ENCODE measurements at places on chromosomes 5 and 9. TPM values are rescaled to one million over a fixed set of nuclear protein-coding genes. Genes with fewer than 3 reads are reported as not detected.

PCDHA10 gene
- polyA plus RNA-seq = 0.95 TPM

HAVCR1 gene
- 3.1 TPM for polyA plus RNA-seq

TAS2R1 gene
- 1.1 TPM for polyA plus RNA-seq

SPATA31A3 gene
- 5.9 TPM for polyA plus RNA-seq

STKLD1 gene
- polyA plus RNA-seq = 33.1 TPM

SOX30 gene
- polyA plus RNA-seq = 197 TPM

F12 gene
- polyA plus RNA-seq = 4.9 TPM

- DNase-seq = no peak
- no peaks in the 10 kb centered on the region for H3K27me3 ChIP-seq
- H3K27ac ChIP-seq = no peak overlapping the region
- H3K4me3 ChIP-seq = no peak overlapping the region
- H3K36me3 ChIP-seq = no peaks in the 10 kb centered on the region
Observed at GRCh38 chr5:142609142-142609541, 76.7 kb downstream of the FGF1 start.

DNA sequence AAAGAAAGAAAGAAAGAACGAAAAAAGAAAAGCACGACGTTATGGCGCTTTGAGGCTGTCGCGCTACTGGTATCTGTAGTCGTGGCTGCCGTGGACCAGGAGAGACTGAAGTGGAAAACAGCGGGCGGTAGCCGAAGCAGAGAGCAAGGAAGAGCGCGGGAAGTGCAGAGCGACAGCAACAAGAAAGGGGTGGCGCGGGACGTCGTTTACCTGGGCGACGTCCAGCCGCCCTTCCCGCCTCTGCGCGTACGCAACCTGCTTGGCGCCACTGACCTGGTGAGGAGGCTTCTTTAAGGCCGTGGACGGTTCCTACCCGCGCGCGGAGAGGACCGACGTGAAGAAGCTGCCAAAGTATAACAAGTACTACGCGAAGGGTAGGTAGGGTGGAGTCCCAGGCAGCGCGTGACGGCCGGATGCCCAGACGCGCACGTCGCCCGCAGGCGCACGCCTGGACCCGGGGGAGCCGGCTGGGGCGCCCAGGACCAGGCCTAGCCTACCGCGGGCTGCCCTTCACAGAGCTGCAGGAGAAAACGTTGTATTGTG is 15.4 kb downstream of the CCL28 start:
- H3K27ac ChIP-seq = peak overlapping the region; percentile 5
- H3K36me3 ChIP-seq = no peaks in the 10 kb centered on the region
- H3K27me3 ChIP-seq = no peaks in the 10 kb centered on the region
- peak; percentile 73 for DNase-seq
- H3K4me3 ChIP-seq = peak overlapping the region; percentile 75

DNA sequence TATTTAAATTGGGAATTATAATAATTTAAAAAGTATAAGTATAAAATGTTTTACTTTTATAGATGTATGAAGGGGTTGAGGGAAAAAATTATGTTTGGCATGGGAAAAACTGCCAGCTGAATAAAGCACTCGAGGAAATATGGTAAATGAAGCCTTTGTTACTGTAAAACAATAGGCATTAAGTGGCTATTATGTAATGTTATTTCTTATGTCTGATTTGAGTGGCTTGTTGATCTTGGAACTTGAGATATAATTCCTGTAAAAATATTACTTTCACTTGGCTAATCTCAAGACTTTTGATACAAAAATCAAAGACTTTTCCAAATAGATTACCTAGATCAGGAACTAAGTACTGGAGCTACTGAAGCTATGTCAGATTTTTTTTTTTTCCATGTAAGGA is 182.9 kb downstream of the CD180 start:
- H3K36me3 ChIP-seq = no peaks in the 10 kb centered on the region
- no peak overlapping the region for H3K4me3 ChIP-seq
- H3K4me1 ChIP-seq = peaks cover 13% of the 10 kb centered on the region
- H3K27ac ChIP-seq = no peak overlapping the region
- DNase-seq = no peak

DNA sequence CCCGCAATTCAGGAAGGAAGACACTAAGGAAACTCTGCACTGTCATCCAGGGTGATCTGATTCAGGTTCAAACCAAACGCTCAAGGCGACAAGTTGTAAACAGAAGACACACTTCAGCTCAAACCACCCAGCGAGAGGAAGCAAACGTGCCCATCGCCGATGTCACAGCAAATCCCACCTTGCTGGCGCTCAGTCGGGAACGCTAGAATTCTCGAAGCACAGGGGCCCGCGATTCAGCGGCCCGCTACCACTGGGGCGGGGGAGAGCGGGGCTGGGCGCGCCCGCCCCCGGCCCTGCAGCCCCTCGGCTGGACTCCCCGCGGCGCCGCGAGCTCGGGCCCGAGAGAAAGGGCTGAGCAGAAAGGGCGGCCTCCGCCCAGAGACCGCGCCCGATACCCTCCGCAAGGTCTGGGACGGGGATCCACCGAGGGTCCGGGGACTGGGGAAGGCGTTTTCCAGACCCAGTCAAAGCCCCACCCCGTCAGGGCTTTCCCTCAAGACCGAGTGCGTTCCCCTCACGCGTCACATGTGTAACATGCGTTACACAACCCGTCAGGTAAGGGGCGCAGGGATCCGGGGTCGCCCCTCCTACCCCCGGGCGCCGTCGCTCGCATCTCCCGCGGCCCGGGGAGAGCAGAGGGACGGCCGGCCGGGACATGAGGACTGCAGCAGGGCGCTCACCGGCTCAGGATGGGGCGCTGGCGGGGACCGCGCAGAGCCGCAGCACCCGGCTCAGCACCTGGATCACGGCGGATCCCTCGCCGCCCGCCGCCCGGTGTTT is 469 bp downstream of the AGTPBP1 start:
- peak overlapping the region; percentile 84 for H3K27ac ChIP-seq
- peak; percentile 46 for DNase-seq
- H3K4me1 ChIP-seq = peaks cover 8% of the 10 kb centered on the region

- H3K27me3 ChIP-seq = no peaks in the 10 kb centered on the region
- DNase-seq = no peak
- H3K4me1 ChIP-seq = no peaks in the 10 kb centered on the region
- H3K36me3 ChIP-seq = no peaks in the 10 kb centered on the region
Observed at GRCh38 chr5:66252849-66253248, 108.7 kb downstream of the SREK1 start.

DNA sequence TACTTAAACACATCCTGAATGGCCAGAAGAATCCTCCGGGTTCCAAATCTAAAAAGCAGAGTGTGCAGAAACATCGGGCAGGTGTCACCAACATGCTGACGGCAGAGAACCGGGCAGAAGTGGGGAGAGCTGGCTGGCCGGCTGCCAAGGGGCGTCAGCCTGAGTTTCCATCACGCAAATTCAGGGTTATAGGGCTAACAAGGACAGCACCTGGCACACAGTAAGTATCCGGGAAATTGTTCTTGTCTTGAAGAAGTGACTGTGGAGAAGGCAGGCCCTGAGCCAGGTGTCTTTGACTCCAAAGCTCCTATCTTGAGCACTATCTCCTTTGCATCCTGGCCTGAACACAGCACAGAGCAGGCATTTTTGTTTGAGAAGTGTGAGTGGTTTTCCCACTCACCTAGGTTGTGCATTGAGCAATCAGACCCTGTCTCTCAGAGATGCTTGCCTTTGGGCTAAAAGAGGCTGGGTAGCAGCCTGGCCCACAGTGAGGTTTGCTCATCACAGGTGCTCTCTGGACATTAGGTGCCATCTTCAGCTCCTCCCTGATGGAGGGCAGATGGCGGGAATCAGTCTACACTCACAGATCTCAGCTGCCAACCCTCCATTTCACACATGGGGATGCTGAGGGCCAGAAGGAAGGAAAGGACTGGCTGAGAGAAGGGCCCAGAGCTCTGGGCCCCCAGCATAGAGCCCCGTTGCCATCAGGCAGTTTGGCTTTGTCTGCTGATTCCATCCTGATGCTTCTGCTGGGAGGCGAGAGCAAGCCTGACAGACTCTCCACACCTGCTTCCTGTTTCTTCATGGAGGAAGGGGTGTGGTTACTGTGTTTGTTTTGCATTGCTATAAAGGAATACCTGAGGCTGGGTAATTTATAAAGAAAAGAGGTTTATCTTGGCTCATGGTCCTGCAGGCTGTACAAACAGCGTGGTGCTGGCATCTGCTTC is 52.8 kb downstream of the WHRN start:
- H3K27ac ChIP-seq = no peak overlapping the region
- H3K4me3 ChIP-seq = no peak overlapping the region
- no peaks in the 10 kb centered on the region for H3K27me3 ChIP-seq
- H3K36me3 ChIP-seq = no peaks in the 10 kb centered on the region
- DNase-seq = no peak

DNA sequence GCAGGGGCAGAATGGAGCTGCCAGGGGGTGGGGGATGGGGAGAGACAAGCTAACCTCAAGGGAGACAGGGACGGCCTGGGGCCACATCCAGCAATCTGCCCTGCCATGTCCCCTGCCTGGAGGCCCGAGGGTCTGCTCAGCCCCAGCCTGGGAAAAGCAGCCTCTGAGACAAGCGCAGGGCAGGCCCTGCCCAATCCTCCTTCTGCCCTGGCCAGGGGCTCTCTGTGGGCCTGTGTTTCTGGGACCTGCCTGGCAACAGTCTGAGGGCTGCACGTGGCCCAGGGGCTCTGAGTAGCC is 13.9 kb upstream of the QSOX2 start:
- H3K36me3 ChIP-seq = no peaks in the 10 kb centered on the region
- no peak for DNase-seq
- H3K27me3 ChIP-seq = no peaks in the 10 kb centered on the region

DNA sequence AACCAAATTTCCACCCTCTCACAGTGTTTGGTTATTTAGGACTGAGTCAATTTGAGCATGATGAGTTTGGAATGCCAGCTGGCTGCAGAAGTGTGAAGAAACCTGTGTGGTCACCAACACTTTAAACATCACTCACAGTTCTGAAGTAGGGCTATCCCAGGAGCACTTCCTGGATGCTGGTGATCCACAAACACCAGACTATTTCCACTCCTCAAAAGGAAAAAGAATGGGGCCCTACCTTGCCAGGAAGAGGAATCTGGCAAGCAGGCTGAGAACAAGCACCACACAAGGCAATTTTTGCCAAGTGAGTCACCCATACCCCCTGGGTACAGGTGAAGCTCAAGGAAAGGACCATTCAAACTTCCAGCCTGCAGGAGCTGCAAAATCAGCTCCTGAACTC is 294.2 kb upstream of the PTGER4 start:
- no peak overlapping the region for H3K4me3 ChIP-seq
- H3K4me1 ChIP-seq = no peaks in the 10 kb centered on the region

DNA sequence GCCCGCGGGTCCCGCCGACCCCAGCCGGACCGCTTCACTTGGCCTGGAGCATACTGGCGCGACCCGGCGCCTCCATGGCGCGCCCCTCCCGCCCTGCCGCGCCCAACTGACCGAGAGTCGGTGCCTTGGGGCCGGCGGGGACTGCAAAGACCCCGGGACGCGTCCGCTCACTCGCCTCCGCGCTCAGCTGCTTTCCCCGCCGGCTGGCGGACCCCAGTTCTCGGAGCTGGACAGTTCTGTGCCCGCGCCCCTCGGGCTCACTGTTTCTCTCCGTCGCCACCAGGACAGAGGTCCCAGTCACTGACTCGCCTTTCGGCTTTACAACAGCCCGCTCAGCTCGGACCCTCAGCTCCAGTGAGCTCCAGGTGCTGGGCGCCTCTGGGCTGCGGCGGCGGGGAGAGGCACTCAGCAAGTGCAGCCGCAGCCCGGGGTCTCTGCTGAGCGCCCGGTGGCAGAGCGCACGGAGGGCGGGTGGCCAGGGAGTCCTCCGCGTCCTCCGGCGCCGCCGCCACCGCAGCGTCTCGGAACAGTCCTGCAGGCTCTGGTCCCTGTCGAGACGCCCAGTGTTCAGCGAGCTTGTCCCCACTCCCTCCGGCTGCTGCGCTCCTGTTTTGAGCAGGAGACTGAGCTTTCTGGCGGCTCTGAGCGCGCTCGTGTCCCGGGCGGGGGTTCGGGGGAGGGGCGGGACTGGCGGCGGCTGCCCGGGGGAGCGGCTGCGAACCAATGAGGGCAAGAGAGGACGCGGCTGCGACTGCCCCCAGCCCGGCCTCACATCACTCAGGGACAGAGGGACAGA is at the start of gene SMIM32:
TSS of gene SMIM32 (minus strand) at position 637 of the 796 bp plus-strand sequence. CDS start 638 bp downstream, outside the sequence.
- peak within 1 kb of the TSS; percentile 49 for H3K4me3 ChIP-seq
- H3K36me3 ChIP-seq = no peaks in the 10 kb centered on the region
- H3K27me3 ChIP-seq = no peaks in the 10 kb centered on the region

GRCh38 chr5:43592363-43592762 is 10.6 kb upstream of the NNT start:
- no peaks in the 10 kb centered on the region for H3K27me3 ChIP-seq
- H3K4me3 ChIP-seq = no peak overlapping the region
- no peaks in the 10 kb centered on the region for H3K4me1 ChIP-seq
- no peak for DNase-seq
- H3K27ac ChIP-seq = no peak overlapping the region

DNA sequence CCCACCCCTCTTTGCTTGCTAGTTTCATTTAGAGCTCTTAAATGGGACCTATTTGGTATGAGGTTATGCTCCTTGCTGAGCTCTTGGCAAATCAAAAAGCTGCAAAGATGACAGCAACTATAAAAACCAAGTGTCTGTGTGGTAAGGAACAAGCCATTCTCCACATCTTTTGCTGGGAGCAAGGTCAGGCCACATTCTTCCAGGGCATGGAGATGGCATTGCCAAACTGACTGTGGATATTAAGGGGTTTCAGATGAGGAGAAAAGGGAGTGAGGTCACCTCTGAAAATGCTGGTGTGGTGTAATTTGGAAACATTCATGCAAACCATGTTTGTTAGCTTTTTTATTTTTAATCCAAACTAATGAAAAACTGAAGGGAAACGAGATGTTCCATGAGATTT is 218.8 kb upstream of the IL12B start:
- no peak overlapping the region for H3K27ac ChIP-seq
- no peaks in the 10 kb centered on the region for H3K4me1 ChIP-seq
- no peak for DNase-seq
- H3K27me3 ChIP-seq = no peaks in the 10 kb centered on the region
- H3K36me3 ChIP-seq = no peaks in the 10 kb centered on the region

- no peaks in the 10 kb centered on the region for H3K27me3 ChIP-seq
- no peaks in the 10 kb centered on the region for H3K36me3 ChIP-seq
- DNase-seq = peak; percentile 35
- H3K4me3 ChIP-seq = no peak overlapping the region
- H3K4me1 ChIP-seq = peaks cover 6% of the 10 kb centered on the region
Observed at GRCh38 chr5:74673011-74673790, 11.8 kb upstream of the HEXB start.

DNA sequence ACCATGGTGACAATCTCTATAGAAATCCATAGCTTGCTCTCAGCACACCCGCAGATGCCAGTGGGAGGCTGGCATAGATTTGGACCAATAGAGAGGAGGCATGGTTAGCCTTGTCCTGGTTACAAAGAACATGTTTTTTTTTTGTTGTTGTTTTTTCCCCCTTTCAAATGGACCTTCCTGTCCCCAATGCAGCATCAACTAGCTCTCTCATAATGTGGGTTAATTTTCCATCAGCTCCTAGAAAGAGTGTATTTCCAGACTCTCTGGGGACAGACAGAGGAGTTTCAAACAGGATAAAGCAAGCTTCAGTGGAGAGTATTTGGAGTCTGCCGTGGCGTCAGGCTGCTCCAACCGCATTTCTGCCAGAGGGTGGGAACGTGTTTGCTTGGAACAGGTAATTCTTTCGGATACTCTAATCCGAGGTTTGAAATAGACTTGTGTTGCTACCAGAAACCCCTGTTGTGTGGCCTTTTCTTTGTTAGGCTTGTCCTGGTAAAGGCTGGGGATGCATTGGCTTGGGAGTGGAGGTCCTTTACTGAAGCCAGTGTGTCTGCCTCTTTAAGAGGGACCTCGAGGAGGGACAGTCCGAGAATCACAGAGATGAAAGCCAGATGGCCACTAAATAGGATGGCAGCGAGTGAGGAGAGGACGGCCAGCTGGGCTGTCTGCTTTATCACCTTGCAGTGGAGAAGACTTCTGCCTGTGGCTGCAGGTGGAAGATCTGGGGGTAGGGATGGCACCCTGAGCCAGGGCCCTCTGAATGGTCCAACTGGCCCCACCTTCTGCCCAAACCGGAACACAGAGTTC is 130.5 kb upstream of the CPEB4 start:
- no peak for DNase-seq
- no peak overlapping the region for H3K27ac ChIP-seq
- H3K4me3 ChIP-seq = no peak overlapping the region
- no peaks in the 10 kb centered on the region for H3K36me3 ChIP-seq
- no peaks in the 10 kb centered on the region for H3K27me3 ChIP-seq

Measured in testis (tissue), 5 donors.